Fibroblast of skin of left quadriceps (primary cell): ENCODE measurements at places on chromosomes 6 and 20.
A peak's percentile ranks its signal among the peaks of the same experiment; 100 is the strongest.

DNA sequence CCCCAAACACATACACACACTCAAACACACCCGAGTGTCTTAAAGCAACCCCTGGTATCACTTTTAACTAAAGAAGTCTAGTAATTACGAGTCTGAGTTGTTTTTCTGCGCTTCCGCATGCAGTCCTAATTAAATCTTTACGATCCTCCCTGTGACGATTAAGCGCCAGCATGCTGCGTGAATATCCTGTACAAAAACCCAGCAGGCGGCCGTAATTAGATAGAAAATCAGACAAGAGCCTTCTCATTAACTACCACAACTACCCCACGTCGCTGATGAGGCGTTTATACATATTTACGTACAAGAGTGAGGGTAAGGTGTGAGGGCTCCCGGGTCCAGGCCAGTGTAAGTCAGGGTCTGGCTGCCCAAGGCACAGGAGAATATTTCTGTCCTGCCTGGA is 8.1 kb downstream of the TFAP2B start:
- DNase-seq: no peak

GRCh38 chr6:143205991-143206390 is 145.3 kb downstream of the AIG1 start:
- no peak for DNase-seq

DNA sequence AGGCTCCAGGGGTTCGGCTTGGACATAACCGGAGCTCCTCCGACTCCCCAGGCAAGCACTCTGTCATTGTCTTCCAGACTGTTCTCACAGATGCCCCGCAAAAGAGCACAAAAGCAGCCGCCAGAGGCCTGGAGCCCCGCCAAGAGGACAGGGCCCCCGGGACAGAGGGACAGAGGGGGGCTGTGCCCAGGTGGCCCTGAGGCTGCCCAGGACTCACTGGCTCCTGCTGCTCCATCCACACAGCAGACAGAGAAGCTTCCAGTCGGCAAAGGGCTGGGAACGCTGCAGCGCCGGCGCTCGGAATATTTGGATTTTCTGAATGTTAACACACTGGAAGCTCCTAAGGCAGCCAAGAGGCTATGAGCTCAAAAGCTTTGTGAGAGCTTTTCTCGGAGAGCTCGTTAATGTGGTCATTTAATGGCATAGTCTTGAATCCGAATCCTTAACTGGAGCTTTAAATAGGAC is 68.0 kb upstream of the QKI start:
- no peak for DNase-seq

DNA sequence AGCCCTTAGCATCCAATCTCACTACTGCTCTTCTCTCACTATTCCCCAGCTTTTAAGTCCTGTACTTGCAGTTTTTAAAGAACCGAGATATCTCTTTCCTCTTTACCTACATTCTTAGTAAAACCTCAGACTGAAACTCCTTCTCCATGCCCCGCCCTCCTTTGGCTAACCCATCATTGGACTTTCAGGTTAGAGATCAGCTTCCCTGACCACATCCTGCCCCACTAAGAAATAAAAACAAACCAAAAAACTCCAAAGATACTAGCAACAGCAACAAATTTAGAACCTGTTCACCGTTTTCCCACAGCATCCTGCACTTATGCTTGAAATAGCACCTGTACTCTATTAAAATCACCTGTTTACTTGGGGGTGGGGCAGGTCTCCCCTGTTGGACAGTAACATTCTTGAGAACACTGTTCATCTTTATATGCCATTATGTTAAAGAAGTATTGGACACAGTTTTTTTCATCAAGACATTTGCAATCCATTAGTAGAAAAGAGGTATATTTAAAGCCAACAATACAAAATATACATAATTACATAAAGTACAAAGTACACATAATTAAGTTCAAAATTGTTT is 16.3 kb upstream of the SMAP1 start:
- no peak for DNase-seq

DNA sequence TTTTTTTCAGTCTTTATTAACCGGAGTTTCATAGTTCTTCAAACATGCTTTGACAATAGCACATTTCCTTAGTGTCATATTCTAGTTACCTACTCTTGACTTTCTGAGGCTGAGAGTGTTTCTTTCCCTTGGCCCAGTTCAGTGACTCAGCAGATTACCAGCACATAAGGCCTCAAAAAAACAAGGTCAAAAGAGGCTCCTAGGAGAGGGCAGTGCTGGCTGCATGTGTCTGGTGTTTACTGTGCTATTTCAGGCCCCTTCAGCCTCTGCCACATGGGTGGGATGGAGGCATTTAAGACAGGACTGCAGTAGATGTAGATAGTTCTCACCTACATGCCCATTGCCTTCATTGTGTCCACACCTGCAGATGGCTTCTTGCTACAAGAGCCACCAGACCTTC is 198.2 kb upstream of the SSTR4 start:
- no peak for DNase-seq

GRCh38 chr6:159760602-159761057 is 1.2 kb upstream of the ACAT2 start:
- DNase-seq: peak; percentile 80

DNA sequence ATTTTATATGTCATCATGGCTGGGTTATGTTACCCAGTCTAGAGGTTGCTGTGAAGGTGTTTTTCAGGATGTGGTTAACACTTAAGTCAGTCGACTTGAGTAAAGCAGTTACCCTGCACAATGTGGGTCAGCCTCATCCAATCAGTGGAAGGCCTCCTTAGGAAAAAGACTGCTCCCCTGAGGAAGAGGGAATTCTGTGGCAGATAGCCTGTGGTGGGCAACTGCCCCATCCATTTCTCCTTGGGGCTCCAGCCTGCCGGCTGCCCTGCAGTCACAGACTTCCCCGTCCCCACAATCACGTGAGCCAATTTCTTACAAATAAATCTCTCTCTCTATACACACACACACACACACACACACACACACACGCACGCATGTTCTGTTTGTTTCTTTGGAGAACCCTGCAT is 34.5 kb upstream of the MPC1 start:
- no peak for DNase-seq

- no peak for DNase-seq
Measured at GRCh38 chr6:38432479-38432878, 207.2 kb downstream of the BTBD9 start.

DNA sequence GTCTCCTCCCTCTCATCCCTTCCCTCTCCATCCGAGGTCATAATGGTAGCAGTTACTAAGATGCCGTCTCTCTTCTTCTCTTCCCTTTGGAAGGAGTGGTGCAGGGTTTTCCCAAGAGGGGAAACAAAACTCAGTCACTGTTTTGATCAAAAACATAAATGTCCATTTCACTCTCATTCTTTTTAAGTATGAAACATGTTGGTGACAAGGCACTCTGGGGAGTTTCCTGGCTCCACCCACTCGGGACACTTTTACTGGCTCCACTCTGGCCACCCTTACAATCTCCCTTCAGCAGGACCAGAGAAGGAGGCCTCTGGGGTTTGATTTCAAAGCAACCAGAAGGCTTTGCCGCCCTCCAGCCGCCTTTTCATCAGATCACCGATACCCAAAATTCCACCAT is 57.0 kb downstream of the FGD2 start:
- no peak for DNase-seq

DNA sequence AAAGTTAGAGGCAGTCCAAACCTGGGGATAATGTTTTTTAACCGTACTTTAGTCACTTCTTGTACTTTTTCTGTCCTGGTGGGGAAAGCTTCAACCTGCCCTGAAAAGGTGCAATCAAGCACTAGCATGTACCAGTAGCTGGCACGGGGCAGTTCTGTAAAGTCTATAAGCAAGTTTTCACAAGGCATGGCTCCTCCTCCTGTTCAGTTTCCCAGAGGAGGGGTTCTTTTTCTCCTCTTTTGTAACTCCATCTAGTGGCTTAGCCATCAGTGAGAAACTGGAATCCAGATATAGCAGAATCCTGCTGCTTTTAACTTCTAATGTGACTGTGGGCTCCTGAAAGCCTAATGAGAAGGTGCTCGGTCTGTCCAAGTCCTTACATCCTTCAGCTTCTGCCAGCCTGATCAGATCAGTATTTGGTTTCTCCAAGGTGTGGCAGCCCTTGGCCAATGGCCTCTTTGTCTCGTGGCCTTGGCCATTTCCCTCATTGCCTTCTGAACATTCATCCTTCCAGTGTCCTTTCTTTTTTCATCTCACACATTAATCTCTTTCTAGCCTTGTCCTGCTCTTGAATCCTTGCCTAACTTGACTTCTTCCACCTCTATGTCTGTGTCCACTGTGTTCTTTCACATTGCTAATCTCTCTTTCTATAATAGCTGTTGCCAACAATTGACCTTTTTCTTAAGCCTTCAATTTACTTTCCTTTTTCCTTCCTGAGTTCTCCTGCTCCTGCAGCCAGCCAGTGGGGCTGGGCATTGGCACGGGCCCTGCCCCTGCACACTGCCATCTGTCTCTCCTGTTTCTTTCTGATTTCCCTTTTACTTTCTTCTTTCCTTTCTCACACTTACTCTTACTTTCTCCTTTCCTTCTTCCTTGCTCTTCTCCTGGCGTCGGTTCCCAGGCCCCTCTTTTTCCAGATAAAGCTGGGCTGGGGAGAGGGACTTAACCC is 222.0 kb upstream of the SYNCRIP start:
- no peak for DNase-seq
